ENCODE measurements at places on chromosomes 5 and 9.
A peak's percentile ranks its signal among the peaks of the same experiment; 100 is the strongest.

DNA sequence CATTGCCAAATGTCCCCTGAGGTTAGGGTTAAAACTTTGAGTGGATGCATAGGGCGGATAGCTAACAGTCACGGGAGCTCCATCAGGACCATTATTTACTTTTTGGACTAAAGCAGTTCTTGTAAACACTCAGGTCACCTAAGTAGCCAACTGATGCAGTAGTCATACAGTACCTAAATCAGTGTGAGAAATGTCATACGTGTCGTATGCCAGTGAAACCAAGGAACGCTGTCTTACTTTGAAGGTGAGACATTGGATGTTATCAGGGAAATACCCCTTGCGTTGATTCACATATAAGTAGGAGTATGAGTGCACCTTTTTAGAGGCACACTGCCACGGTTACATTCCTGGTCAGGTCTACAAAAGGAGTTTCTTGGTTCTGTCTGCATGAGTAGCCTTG, 101.9 kb downstream of the LNPEP start:
- DNase-seq: no peak

DNA sequence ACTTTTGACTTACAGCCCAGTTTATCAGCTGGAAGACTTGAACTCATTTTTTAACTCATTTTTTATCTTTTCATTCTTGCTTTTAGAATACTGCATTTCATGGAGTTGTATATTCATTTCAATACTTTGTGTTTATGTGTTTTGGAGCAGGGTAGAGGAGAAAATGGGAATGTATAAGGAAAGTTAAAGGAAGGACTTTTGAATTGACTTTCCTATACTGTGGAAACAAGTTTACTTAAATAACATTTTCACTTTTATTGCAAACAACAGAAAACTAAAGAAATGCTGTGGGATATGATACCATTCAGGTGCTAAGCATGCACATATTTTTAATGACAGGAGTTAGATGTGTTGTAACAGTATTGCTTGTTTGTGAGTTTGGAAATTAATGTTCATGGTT, 11.7 kb downstream of the NIPBL start:
- no peak for DNase-seq

- no peak for DNase-seq
Observed at GRCh38 chr5:74251141-74252035, 389.1 kb downstream of the ENC1 start.

GRCh38 chr9:95513711-95514110, 3.1 kb downstream of the PTCH1 start:
- no peak for DNase-seq

DNA sequence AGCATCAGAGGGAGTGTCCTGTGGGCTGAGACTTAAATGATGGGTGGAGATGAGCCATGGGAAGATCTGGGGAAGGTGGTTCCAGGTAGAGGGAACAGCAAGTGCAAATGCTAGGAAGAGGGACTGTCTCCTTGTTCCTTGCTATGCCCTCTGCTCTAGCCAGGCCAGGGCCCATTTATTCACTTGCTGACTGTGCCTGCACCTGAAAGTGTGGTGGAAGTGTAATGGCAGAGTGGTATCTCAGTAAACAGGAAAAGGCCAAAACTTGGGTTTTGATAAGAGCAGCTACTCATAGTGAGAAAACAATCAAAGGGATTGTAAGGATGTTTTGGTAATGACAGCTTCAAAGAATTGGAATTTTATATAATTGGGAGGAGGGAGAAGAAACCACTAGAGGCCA, 32.4 kb downstream of the TLE4 start:
- DNase-seq: no peak

GRCh38 chr5:169753795-169754194, 116.7 kb downstream of the DOCK2 start:
- no peak for DNase-seq

- no peak for DNase-seq
Observed at GRCh38 chr9:134384811-134385479, 58.7 kb downstream of the RXRA start.

DNA sequence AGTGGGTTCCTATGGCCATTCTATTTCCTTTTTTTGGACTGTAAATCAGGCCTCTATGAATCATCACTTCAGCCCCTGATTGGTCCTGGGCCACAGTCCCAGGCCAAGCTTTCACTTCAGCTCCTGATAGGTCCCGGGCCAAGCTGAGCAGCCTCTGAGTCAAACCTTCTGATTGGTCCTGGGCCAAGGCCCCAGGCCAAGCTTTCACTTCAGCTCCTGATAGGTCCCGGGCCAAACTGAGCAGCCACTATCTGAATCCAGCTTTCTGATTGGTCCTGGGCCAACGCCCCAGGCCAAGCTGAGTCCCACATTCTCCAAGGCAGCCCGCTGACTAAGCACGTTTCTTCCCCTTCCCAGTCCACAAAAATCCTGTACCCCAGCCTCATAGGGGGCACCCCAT, 1972.9 kb upstream of the ACO1 start:
- no peak for DNase-seq

GRCh38 chr5:178524093-178524882, 65.9 kb downstream of the COL23A1 start:
- DNase-seq: no peak

DNA sequence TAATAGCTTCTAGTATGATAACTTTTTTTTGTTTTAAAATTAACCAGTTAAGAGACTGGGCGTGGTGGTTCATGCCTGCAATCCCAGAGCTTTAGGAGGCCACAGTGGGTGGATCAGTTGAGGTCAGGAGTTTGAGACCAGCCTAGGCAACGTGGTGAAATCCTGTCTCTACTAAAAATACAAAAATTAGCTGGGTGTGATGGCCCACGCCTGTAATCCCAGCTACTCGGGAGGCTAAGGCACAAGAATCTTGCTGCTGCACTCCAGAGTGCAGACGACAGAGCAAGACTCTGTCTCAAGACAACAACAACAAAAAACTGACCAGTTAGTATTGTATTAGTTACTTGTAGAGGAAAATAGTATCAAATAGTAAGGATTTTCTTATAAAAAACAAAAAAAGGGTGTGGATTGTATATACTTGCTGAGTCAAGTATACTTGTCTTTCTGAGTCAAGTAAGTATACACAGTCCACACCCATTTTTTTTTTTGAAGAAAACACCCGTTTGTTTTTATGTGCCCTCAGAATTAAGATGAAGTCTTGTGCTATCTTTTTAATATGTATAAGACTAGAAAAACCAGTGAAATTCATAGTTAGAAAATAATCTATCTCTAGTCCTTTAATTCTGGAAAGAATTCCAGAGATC, 25.3 kb downstream of the UBAP1 start:
- no peak for DNase-seq

GRCh38 chr5:129454461-129454860, 5.6 kb upstream of the ADAMTS19 start:
- no peak for DNase-seq

DNA sequence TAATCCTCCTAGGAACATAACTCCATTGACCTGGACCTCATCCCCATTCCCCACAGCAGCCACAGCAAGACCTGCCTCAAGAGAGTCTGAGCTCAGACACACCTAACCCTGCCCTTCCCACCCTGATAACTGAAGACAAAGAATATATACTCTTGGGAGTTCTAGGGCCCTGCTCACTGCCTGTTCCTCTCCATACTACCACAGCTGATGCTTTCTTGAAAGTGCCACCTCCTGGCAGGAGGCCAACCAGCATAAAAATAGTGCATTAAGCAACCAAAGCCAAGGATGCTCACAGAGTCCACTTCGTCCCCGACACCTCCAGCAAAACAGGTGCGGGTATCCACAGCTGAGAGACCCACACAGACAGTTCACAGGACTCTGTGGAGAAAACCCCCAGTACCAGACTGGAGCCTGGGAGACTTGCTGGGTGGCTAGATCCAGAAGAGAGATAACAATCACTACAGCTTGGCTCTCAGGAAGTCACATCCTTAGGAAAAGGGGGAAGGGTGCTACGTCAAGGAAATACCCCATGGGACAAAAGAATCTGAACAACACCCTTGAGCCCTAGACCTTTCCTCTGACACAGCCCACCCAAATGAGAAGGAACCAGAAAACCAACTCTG, 23.5 kb downstream of the FAM114A2 start:
- DNase-seq: no peak

DNA sequence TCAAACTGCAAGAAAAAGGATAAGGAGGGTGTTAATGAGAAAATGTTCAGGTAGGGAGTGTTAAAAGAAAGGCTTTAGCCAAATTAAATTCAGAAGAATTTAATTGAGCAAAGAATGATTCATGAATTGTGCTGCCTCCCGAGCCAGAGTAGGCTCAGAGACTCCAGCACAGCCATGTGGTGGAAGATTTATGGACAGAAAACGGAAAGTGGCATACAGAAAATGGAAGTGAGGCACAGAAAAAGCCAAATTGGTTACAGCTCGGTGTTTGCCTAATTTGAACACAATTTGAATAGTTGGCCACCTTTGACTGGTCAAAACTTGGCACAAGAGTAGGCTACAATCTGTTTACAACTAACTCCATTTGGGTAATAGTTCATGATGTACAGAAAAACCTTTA, 9.6 kb upstream of the SLC30A5 start:
- DNase-seq: no peak

GRCh38 chr5:38613490-38613889, 57.0 kb upstream of the LIFR start:
- no peak for DNase-seq

- DNase-seq: peak; percentile 88
Observed at GRCh38 chr5:58460002-58460731, at the start of gene PLK2. PLK2 (minus strand) TSS chr5:58460086; CDS start chr5:58459959, 127 bp downstream.

DNA sequence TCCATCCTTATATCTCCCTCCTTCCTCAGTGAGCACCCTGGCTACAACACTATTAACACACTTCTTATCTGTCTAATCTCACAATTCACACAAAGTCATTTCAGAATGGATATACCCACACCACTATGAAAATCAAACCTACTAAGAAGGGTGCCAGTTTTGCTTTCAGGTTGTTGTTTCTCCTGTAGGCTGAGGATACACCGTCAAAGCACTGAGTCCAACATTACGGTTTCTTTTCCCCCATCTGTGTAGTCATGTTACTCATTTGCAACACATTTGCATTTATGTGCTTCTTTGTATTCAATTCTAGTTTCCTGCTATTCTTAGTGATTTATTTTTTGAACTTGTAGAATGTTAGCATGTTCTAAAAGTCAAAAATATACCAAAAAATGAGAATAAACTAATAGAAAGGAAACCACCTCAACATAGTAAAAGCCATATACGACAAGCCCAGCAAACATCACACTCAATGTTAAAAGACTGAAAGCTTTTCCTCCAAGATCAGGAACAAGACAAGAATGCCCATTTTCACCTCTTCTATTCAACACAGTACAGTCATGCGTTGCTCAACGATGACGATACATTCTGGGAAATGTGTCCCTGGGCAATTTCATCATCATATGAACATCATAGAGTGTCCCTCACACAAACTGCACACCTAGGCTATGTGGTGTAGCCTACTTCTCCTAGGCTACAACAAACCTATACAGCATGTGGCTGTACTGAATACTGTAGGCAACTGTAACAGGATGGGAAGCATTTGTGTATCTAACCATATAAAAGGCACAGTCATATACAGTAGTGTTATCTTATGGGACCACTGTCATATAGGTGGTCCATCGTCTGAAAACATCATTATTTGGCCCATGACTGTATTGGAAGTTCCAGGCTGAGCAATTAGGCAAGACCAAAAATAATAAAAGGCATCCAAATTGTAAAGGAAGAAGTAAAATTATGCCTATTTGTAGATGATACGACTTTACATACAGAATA, 6.3 kb downstream of the ROR2 start:
- no peak for DNase-seq

- no peak for DNase-seq
Observed at GRCh38 chr5:166909926-166910325, 1381.5 kb upstream of the WWC1 start.

- DNase-seq: no peak
Observed at GRCh38 chr5:57176350-57176857, 2.5 kb downstream of the GPBP1 start.

- DNase-seq: no peak
Observed at GRCh38 chr5:112232667-112233066, 186.4 kb downstream of the EPB41L4A start.

- DNase-seq: no peak
Observed at GRCh38 chr9:110129425-110129824, 78.5 kb downstream of the C9orf152 start.

GRCh38 chr5:161372682-161373344, 173.7 kb downstream of the GABRB2 start:
- DNase-seq: no peak

- DNase-seq: no peak
Observed at GRCh38 chr5:111060169-111060568, 11.3 kb upstream of the TSLP start.

- no peak for DNase-seq
Observed at GRCh38 chr5:178476531-178476930, 113.7 kb downstream of the COL23A1 start.

- no peak for DNase-seq
Observed at GRCh38 chr5:127885176-127885575, 182.0 kb downstream of the CCDC192 start.

DNA sequence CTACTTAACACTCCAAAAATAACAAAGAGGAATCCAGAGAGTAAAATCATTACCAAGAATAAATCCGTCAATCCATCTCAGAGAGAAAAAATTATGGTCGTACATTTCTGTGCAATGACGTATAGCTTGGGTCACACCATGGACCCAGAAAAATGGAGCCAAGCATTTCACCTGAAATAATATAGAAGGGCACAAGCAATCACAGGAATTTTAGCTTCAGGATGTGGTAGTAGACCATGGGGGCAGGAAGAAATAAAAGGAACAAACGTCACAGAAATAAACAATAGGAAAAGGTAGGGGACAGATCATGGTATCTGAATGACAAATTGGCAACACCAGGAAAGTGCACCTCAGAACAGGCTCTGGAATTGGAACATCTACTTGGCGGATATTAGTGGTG, 231.0 kb downstream of the PLK2 start:
- no peak for DNase-seq

DNA sequence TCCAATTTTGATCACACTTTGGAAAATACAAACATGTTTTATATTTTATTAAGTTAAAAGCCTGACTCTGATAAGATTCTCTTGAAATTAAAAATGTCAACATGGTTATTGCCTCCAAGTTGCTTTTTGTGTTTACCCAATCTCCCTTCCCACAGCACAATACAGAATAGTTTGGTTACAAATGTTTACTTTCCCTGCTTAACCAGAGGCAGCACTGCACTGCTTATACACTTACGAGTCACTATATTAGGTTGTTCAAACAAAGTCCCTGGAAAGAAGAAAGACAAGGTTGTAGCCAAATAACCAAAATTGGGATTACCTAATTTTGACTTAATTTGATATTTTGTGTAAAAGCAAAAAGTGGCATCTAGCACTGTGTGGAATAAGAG, 25.9 kb downstream of the SRFBP1 start:
- DNase-seq: no peak

DNA sequence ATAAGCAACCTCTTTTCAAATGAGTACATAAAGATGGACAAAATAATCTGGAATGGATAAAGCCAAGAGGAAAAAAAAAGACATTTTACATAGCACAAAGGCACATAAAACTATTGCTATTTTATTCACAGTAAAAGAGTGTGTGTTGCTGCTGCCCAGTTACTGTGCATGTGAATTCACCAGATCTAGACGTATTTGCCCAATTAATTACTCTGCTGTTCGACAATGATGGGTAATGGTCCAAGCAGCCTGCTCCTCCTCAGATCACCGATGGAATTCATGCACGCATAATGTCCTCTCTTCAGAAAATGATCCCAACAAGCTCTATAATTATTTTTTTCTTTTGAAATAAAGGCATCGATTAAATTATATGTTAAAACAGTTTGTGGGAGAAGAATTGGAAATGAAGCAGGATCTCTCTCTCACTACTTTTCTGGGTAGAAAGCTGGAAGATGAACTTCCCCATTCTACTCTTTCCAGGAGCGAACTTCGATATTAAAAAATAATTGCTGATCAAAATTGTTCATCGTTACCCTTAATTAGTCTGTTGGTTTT, 357.4 kb upstream of the CCNH start:
- no peak for DNase-seq
